Heart right ventricle (tissue), 16 donors: ENCODE measurements at places on chromosomes 2 and 18. TPM values are rescaled to one million over a fixed set of nuclear protein-coding genes. Genes with fewer than 3 reads are reported as not detected.

Gene AFF3
- polyA plus RNA-seq, result 0.39 TPM

Gene ABCG8
- not detected for polyA plus RNA-seq

DNA sequence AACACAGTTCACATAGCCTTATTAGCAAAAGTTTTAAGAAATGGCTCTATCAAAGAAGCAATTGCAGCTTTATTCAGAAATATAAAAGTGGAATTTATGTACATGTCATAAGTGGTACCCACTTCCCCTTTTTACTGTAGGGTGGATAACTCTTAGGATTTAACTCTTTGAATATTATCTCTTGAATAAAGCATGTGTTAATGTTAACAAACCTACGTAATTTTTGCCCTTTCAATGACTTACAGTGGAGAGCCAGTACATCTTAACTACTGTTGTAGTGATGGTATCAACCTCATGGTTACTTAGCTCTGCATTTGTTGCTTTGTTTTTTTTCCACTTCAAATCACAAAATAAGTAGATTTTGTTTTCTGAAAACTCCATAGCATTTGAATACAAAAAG, 8.8 kb downstream of the NABP1 start:
- DNase-seq, result no peak

DNA sequence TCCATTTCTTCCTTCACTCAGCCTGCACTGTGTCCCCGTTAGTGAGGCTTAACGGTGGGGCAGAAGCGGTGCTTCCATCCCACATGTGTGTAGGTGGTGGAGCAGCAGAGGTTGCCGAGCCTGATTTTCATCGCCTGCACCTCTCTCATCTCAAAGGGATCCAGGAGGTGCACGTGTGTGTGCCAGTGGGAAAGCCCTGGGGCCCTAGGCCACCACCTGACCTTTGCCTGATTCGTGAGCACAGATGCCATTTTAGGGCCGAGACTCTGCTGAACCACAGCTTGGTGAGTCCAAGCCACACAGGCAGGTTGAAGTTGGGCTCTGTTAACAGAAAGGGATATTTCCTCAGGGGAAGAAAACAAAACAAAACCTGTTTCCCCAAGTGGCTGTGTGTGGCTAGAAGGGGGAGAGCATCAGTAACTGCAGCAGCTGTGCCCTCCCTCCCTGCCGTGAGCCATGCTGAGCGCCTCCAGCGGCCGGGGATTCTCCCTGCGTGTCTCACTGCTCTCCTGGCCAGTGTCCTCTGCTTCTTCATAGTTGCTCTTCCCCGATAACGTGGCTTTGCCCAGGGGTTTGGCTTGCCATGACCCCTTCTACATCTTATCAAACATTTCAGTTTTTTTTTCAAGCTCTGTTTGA, 81.5 kb downstream of the MAPRE2 start:
- DNase-seq, result no peak

GRCh38 chr2:23127465-23127864, 257.5 kb upstream of the KLHL29 start:
- no peak for DNase-seq

GRCh38 chr2:58667137-58667774, 426.1 kb upstream of the FANCL start:
- no peak for DNase-seq

- DNase-seq, result no peak
These were observed 6.7 kb upstream of the ACAA2 start for GRCh38 chr18:49819823-49820671.

DNA sequence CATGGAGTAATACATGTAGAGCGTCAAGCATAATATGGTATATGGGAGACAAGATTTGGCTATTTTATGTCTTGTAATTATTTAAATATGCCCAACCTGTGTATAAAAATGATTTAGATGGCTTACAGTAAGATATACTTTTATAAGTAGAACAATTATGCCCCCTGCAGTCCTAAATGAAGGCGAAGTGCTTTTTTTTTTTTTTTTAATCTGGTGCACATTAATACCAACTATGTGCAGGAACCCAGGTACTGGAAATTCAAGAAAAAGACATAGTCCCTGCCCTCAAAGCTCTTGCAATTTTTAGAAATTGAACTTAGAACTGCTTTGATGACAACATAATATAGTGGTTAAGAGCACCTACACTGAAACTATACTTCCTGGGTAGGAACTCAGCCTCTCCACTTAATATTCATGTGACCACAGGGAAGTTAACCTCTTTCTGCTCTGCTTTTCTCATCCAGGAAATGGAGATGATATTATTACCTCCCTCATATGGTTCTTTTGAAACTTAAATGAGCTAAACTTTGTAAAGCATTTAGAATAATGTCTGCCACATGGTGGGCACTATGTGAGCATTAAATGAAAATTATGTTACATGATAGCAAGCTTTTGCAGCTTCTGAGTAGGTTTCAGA, 38.1 kb downstream of the AFTPH start:
- DNase-seq, result no peak

DNA sequence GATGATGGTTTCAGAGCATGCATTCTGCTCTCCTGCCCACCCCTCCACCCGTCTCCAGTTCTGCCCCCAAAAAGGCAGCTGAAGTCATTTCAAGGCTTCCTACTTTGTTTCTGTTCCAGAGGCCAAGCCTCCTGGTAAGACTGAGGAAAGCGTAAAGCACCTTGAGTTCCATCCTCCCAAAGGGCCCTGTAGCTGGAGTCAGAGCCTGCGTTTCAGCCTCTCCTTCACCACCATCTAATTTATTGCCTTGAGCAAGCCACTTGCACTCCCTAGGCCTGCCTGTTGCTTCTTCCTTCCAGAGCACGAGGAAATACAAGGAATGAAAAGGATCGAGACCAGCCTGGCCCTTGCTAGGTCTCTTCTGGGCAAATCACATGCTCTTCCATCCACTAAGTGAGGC, 244.2 kb upstream of the RAB12 start:
- no peak for DNase-seq

DNA sequence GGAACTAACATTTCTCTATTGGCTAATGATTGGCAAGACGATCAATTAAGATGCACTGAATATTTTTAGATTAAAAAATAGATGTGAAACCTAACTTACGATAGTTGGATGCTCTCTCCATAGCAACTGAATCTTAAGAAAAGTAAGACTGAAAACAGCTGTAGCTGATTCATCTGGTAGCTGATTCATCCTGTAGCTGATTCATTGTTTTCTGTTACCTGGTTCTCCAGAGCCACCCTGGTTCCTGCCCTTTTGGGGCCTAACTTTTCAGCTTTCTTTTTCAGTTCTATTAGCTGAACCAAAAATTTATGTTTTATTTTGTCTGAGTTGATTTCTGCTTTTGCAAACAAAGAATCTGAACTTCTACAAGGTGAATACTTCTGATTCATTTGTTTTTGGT, 22.7 kb upstream of the SPR start:
- no peak for DNase-seq

DNA sequence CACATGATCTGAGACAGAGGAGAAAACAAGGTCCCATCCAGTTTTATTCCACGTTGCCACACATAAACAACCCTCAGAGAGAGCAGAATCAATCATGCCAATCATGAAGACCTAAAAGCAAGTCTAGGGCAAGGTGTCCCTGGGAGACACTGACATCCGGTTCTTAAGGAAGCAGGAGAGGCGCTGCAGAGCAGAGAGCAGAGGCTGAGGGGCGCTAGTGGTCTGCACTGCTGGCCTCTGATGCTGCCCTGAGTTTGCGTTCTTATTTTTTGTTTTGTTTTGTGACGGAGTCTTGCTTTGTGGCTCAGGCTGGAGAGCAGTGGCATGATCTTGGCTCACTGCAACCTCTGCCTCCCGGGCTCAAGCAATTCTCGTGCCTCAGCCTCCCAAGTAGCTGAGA, 83.3 kb downstream of the SMIM21 start:
- DNase-seq, result no peak
